Retinal pigment epithelial cell (primary cell): ENCODE measurements at places on chromosomes 6 and 20.

- no peak for DNase-seq
Observed at GRCh38 chr6:18837013-18837412, 449.9 kb downstream of the RNF144B start.

DNA sequence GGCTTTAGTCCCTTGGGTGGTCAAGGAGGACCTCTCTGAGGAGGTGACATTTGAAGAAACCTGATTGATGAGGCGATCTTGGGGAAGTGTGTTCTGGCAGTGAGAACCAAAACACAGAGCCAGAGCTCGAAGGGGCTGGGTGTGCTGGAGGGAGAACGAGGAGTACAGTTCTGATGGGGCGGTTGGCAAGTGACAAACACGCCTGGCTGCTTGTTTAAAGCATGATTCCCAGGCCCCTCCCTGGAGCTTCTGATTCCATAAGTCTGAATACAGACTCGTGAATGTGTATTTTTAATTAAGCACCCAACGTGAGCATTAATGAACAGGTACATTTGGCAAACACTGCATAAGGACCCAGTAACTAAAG is 886 bp upstream of the NFATC2 start:
- no peak for DNase-seq

DNA sequence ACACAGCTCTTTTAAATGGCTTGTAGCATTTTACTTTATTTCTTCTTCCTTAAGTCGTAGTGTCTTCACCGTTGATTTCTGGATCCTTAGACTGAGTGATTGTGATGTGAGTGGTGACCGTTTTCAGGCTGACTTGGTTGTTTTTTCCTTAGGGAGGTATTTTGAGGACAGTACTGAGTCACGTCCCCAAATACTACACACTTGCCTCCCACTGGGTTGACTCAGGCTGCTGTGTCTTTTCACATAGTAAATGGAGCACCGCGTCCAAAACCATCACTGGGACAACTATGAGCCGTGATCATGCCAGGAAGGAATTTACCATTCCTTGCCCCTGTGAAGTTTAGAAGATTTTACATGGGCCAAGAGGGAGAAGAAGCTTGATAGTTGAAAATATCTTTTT is 174.1 kb downstream of the FARS2 start:
- no peak for DNase-seq

GRCh38 chr6:120219339-120219738 is 869.8 kb upstream of the MAN1A1 start:
- no peak for DNase-seq
